ENCODE measurements at places on chromosomes 1 and 21.

DNA sequence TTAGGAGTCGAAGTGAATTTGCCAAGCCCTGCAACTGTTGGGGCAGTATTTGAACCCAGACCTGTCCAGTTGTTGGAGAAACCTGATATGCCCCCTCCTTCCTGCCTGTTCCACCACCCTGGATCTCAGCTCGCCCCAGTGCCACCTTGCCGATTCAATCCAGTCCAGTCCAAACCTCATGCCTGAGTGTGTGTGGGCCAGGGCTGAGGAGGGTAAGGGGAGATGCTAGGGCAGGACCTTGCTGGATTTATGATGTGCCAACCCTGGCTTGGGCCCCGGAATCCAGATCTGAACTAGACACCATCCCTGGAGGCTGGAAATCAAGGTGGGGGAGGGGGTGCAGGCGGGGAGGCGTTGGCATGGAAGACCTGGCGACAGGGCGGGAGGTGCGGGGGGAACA is 98.9 kb upstream of the WNT4 start:
- no peak for DNase-seq

GRCh38 chr1:171912509-171913175 is 71.3 kb downstream of the DNM3 start:
- DNase-seq, result no peak

- DNase-seq, result no peak
Observed at GRCh38 chr1:222788402-222789156, 26.3 kb upstream of the DISP1 start.

DNA sequence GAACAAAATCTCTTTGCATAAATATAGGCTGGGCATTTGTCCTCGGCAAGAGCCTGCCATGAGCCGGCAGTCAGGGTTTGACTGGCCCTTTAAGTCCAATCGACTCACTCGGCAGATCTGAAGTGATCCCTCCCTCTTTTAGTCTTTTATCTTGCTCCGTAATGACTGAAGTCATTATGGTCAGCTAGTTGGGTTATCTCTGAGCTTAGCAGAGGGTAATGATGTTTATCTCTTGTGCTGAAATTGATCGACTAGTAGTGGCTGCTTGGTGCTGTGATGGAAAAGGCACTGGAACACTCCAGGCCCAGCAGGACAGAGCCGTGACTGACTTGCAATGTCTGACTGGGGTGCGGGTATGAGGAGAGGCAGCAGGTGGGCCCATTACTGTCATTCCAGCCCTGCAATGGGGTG is 468 bp upstream of the ABCA4 start:
- no peak for DNase-seq

DNA sequence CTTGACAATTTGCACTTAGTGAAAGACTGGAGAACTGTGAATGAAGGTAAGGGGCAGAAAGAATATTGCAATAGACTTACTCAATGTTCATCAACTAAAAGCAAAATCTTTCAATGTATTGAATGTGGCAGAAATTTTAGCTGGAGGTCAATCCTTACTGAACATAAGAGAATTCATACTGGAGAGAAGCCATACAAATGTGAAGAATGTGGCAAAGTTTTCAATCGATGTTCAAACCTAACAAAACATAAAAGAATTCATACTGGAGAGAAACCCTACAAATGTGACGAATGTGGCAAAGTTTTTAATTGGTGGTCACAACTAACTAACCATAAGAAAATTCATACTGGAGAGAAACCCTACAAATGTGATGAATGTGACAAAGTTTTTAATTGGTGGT is 80.7 kb downstream of the JMJD4 start:
- no peak for DNase-seq

DNA sequence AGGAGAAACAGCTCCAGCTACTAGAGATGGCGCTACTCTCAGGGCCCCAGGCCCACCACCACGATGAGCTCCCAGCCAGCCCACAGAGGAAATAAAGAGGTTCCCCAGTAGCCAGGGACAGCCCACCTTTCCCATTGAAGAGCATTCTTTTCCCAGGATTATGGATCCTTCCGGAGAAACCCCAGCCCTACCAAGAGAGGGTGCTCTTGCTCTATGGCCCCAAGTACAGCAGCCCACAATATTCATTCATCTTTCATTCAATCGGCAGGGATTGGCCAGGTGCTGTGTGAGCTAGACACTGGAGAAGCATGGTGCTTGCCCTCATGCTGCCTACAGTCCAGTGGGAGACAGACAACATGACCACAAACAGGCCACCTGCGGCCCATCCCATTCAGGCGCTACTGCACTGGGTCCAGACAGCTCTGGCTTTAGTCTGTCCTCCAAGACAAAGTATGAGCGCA is 29.9 kb downstream of the PMVK start:
- DNase-seq, result no peak

- no peak for DNase-seq
Observed at GRCh38 chr1:219049501-219049900, 124.2 kb upstream of the LYPLAL1 start.

GRCh38 chr21:15839026-15839425 is 109.2 kb downstream of the USP25 start:
- DNase-seq, result no peak

GRCh38 chr1:211892577-211892976 is 62.0 kb upstream of the LPGAT1 start:
- no peak for DNase-seq

DNA sequence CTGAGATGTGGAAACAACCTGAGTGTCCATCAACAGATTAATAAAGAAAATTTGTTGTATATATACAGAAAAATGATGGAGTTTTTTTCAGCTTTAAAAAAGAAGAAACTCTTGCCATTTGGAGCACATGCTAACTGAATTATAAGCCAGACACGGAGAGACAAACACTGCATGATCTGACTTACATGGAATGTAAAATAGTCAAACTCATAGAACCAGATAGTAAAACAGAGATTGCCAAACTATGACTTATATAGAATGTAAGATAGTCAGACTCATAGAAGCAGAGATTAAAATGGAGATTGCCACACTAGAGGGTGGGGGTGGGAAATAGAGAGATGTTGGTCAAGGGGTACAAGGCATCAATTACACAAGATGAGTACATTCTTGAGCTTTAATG is 1786.6 kb downstream of the PLA2G4A start:
- DNase-seq, result no peak

- DNase-seq, result no peak
Observed at GRCh38 chr1:219120624-219121544, 52.8 kb upstream of the LYPLAL1 start.

GRCh38 chr1:58862728-58863385 is 79.0 kb upstream of the JUN start:
- DNase-seq, result no peak

GRCh38 chr21:28227881-28228635 is 764.6 kb downstream of the LTN1 start:
- DNase-seq, result no peak

DNA sequence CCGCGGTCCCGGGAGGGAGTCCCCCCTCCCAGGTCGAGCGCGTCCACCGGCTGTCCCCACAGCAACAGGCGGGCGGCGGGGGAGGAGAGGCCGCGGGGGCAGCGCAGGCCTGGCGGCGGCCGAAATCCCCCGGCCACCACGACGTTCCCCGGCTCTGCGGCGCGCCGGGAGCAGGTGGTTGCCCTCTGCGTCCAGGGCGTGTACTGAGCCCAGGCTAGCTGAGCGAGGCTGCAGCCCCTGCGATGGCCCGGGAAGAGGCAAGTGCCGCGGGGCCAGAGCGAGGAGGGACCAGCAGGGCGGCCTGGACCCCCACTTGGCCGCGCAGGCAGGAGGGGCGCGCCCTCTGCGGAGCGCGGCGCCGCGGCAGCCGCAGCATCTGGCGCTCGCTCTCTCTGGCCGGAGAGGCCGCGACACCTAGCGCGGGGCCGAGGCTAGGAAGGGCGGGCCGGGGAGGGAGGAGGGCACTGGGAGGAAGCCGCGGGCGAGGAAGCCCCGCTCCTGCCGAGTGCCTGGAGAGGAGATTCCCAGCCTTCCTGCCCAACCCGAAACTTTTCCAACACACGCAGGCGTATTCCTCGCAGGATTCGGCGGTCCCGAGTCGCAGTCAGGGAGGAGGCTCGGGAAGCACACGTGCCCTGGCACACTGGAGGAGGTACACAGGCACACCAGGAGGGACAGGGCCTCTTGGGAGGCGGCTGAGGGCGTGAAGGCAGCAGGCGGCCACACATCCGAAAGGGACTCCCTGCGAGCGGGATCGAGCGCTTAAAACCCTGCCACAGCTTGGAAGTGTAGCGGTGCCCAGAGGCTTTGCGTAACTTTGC is 4.9 kb upstream of the PROX1 start:
- no peak for DNase-seq

GRCh38 chr1:83113652-83114051 is 885.3 kb downstream of the TTLL7 start:
- DNase-seq, result no peak

DNA sequence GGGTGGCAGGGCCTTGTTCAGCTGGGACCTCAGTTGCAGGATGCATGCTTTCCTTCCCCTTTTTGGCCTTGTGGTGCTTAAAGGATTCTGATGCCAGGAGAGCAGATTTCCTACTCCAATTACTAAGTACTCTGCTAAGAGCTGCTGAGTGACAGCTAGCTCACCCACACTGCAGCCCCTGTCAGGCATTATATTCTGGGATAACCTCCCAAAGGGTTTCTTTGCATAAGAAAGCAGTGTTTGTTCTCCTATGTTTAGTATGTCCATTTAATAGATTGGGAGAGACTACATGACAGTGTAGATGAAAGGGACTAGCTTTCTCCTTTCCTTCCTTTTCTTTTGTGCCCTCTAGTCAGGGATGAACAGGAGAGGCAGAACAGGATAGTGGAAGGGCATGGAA is 100.7 kb downstream of the FAM78B start:
- no peak for DNase-seq

- DNase-seq, result no peak
Observed at GRCh38 chr1:15703562-15703961, 19.4 kb downstream of the PLEKHM2 start.

- no peak for DNase-seq
Observed at GRCh38 chr21:31443736-31444521, 99.9 kb upstream of the TIAM1 start.

- no peak for DNase-seq
Observed at GRCh38 chr1:78855258-78855657, 151.3 kb downstream of the ADGRL4 start.

DNA sequence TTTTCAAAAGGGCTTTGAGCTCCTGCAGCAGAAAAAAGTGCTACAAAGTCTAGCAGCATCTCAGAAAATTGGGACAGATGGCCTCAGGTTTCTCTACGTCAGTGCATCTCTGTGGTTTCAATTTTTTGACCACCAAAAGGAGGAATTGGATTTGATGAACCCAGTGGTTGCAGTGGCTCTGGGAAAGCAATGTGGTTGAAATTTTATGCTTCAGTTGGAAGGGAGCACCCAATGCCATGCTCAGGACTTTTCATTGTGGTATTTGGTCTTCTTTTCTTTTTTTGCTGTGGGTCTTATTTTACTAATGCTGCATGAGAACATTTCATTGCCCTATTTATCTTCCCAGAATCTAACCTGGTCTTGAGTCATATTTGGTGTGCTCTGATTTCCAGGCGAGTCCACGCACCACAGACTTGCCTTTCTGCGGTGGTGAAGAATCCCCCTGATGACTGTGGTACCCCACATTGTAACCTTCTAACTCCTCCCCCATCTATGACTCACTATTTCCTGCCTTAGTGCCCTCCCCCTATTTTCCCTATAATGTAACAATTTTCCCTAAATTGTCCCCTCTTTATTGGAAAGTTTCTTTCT is 56.7 kb downstream of the S1PR1 start:
- peak; percentile 21 for DNase-seq

DNA sequence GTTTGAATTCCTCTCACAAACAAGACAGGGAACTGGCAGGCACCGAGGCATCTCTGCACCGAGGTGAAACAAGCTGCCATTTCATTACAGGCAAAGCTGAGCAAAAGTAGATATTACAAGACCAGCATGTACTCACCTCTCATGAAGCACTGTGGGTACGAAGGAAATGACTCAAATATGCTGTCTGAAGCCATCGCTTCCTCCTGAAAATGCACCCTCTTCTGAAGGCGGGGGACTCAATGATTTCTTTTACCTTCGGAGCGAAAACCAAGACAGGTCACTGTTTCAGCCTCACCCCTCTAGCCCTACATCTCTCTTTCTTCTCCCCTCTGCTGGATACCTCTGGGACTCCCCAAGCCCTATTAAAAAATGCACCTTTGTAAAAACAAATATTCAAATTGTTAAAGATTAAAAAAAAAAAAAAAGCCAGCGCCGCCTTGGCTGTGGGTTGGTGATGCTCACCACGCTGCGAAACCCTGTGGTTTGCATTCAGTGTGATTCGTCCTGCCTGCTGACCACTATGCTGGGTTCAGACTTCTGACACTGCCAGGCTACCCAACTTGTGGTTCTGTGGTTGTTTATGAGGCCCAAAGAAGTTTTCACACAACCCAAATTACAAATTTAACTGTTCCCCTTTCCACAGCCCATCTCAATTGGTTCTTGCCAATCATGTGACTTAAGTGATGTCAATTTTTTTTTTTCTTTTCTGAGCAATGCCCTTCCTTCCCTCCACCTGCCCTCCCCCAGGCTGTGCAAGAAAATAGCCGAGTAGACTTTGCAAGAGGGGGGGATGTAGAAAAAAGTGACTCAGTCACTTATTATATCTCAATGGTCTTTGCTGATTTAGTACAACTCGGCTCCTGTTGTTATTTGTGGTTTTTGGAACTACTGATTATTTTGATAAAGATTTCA is at the start of gene RUNX1:
RUNX1 (minus strand) TSS at position 597 of the 912 bp plus-strand sequence.
- peak; percentile 49 for DNase-seq

- DNase-seq, result no peak
Observed at GRCh38 chr1:25544243-25544764, 898 bp downstream of the LDLRAP1 start.

- DNase-seq, result no peak
Observed at GRCh38 chr1:183517401-183517800, 45.1 kb downstream of the SMG7 start.

DNA sequence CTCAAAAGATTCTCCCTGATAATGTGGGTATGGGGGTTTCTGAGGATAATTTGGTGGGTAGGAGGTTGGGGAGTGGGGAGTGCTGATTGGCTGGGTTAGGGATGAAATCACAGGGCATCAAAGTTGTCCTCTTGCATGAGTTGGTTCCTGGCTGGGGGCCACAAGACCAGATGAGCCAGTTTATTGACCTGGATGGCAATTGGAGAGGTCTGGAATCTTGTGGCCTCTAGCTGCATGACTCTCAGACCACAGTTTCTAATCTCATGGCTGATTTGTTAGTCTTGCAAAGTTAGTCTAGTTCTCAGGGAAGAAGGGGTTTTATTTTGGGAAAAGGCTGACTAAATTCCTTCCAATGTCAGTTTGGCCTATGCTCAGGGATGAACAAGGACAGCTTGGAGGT is 3.3 kb upstream of the GBP1 start:
- DNase-seq, result no peak

DNA sequence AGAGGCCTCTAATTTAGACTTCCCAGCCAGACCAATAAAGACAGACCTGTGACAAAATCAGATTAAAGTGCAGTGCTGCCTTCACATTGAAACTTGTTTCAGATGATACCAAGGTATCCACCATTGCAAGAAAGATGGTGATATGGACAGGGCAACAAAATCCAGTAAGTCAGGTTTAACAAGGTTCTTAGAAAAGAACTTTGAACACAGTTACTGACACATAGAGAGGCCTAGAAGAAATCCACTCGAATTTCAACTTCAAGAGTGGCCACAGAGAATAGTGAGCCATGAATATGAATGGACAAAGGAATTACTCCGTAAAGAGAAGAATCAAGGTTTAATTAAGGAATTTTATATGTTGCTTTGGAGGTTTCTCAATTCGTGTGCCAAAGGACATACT is 230.4 kb downstream of the KCNT2 start:
- no peak for DNase-seq

GRCh38 chr1:89023026-89023425 is 360 bp upstream of the GBP3 start:
- no peak for DNase-seq

- no peak for DNase-seq
Observed at GRCh38 chr1:44777969-44778635, 2.8 kb downstream of the RPS8 start.

GRCh38 chr1:81617308-81617967 is 183.3 kb upstream of the ADGRL2 start:
- no peak for DNase-seq
